Stimulated activated CD4-positive, alpha-beta T cell treated with anti-CD3 and anti-CD28 coated beads, Interleukin-4, amount 100 ng/mL, for 1 hour (primary cell): ENCODE measurements at places on chromosomes 11 and 22.

GRCh38 chr22:41544671-41545476, 604 bp upstream of the POLR3H start:
- no peak for DNase-seq

GRCh38 chr22:20751185-20751851, 22.6 kb upstream of the SERPIND1 start:
- no peak for DNase-seq

DNA sequence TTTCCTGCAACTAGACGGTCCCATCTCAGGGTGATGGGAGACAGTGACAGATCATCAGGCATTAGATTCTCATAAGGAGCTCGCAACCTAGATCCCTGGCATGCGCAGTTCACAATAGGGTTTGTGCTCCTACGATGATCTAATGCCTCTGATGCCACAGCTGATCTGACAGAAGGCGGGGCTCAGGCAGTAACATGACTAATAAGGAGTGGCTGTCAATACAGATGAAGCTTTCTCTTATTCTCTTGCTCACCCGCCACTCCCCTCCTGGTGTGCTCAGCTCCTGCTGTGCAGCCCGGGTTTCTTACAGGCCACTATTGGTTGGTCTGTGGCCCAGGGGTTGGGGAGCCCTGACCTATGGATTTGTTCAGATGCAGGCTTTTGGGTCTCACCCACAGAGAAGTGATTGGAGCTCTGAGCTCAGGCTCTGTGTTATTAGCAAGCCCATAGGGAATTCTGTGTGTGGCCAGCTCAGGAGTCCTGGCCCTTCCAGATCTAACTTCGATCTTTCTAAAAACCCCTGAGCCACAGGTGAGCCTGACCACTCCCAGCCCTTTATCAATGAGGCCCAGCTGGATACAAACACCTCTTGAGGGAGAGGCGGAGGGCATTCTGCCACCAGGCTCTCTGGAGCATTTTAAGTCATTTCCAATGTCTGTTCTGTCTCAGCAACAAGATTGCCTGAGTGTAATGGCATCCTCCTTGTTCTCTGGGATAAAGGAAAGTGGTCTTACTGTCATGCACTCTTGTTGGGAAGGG, 351.8 kb downstream of the BUD13 start:
- no peak for DNase-seq

GRCh38 chr22:21014726-21015465, at the start of gene P2RX6:
P2RX6 (plus strand) TSS chr22:21015165; CDS start chr22:21015175, 10 bp downstream.
- DNase-seq = no peak

DNA sequence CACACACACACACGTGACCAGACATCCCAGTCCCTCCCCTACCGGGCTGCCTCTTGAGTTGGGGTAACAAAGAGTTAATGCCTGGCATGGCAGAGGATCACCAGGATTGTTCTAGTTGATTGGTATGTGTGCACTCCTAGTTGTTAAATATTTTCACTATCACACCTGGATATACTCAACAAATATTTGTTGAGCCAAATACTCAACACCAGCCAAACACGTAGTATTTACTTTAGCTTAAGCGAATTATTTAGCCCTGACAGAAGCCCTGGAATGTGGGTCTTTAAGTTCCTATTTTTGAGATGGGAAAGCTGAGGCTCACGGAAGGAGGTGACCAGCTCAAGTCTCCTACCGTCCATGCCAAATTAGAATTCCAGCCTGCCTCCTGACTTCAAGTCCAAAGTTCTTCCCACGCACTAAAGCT, 10.5 kb downstream of the CD3E start:
- no peak for DNase-seq
